ENCODE measurements at places on chromosomes 1 and 21. TPM values are rescaled to one million over a fixed set of nuclear protein-coding genes. Genes with fewer than 3 reads are reported as not detected.

DNA sequence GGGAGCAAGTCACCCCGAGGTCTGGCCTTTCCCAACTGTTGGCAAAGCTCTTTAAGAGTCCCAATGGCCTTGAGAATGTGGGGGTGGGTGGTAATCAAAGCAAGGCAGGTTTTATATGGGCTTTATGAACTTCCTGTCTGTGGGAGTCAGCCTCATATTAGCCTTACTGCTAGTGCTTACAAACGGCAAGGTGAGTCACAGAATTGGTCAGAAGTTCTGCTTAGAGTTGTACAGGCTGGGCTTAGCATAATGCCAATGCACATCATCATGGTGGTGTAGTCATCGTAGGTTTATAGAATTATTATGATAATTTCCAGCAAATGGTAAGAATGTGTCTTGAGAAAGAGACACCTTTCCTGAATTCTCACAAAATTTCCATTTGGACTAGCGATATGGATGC, 192.7 kb upstream of the KIAA0040 start:
- no peak for DNase-seq

GRCh38 chr1:165060285-165060793, 296.2 kb downstream of the LMX1A start:
- DNase-seq = no peak

- no peak for DNase-seq
Measured at GRCh38 chr1:219223496-219223895, 49.8 kb downstream of the LYPLAL1 start.

KCNC4 gene
- total RNA-seq = 0.18 TPM

WNT3A gene
- not detected for total RNA-seq

AMY1A gene
- total RNA-seq = not detected

DNA sequence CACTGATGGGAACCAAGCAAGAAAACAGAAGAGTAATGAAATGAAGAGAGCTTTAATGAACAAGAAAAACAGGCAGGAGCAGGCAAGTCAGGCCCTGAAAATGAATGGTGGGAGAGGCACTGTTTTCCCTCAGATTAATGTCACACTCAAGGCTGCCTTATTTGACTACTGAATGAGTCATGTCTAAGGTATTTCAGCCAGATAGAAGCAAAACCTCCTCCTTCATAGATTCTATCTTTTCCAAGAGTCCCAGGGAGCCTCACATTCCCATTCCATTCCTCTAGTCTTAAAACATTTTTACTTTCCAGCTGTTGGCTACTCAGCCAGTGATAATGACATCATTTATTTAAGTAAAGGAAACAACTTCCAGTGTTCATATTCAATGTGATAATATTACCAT, 228.4 kb upstream of the NRIP1 start:
- peak; percentile 82 for DNase-seq

DNA sequence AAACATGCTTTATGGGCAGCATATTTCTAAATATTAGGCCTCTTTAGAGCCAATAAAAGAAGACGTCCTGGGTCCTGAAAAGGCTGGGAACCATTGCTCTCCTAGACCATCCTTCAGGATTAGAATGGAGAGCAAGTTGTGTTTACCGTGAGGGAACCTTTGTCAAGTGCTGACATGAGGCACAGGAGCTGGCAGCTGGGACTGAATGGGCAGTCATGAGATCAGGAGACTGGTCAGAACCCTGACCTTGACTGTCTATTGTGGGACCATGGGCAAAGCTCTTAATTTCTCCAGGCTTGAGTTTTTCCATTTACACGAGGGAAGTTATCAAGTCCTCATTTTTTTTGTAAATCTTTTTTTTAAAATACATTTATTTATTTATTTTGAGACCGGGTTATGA, 5.2 kb downstream of the PFKFB2 start:
- DNase-seq = no peak

DNA sequence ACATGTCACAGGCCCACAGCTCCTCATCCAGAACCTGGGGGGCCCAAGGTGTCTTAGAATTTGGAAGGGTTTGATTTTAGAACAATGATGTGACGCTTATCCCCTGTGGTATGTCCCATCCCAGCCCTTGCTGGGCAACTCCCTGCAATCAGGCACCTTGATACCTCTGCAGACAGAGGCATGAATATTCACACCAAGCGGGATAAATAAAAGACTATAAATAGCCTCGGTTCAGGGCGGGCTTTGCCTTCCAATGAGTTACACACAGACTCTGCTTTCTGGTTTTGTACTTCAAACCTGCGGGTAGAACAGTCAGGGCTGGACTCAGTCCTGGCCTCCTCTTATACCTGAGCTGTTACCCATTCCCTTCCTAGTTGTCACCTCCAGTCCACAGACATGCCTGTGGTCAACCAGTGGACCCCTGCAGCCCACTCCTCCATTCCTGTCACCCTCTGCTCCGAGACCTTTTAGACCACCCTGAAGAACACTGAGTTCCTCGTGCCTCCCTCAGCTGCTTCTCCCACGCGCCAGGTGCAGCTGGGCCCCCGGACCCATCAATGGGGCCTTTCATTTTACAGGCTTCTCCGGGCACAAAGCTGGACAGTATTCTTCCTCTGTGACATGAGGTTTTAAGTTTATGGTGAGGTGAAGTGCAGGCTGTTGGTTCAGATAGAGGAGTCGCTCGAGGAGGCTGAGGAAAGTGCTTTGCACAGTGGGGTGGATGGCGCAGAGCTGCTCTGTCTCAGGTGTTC, 120.1 kb upstream of the TNR start:
- no peak for DNase-seq

TTC22 gene
- total RNA-seq = not detected

TRIM63 gene
- total RNA-seq = not detected

CELA3B gene
- total RNA-seq = not detected

GRCh38 chr1:83028467-83028866, 970.5 kb downstream of the TTLL7 start:
- no peak for DNase-seq

DNA sequence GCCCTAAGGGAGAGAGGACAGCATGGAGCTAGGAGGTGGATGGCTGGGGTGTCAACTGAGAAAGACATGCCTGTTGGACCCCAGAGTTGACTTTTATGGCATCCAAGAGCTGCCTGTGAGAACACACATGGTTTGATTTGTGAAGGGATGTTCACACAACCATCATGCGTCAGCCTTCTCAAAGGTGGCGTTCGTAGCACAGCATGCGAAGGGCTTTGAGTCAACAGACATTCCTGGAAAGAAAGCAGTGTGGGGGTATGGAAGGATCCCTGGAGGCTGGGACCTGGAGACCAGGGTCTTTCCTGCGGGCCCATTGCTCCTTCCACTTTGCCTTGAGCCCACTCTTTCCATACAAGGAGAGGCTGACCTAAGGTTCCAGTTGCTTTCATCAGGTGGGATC, 6.4 kb upstream of the WNT3A start:
- no peak for DNase-seq

DNA sequence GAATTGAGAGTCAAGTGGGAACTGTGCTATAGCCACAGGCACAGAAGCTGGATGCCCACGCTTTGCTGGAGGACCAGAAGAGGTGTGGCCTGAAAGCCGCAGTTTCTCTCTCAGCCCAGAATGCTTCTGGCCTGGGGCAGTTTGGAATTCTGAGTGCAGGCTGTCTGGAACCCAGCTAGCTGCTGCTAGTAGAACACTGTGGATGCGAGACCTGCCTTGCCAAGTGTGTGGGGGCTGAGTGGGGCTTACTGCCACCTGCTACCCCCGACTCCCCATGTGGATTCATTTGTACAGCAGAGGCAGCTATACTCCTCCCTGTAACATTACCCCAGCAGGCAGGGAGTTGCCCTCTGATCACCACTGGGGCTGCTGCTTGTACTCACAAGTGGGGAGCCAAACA, 12.2 kb downstream of the ADAMTS1 start:
- DNase-seq = no peak

ELF3 gene
- total RNA-seq = not detected

PIGP gene
- 4.1 TPM for total RNA-seq

IL10 gene
- total RNA-seq = not detected

GRCh38 chr1:40423951-40424618, 26.2 kb upstream of the ZFP69B start:
- no peak for DNase-seq

Data from IMR-90 (cell line).